ENCODE measurements at places on chromosomes 13 and 19.

DNA sequence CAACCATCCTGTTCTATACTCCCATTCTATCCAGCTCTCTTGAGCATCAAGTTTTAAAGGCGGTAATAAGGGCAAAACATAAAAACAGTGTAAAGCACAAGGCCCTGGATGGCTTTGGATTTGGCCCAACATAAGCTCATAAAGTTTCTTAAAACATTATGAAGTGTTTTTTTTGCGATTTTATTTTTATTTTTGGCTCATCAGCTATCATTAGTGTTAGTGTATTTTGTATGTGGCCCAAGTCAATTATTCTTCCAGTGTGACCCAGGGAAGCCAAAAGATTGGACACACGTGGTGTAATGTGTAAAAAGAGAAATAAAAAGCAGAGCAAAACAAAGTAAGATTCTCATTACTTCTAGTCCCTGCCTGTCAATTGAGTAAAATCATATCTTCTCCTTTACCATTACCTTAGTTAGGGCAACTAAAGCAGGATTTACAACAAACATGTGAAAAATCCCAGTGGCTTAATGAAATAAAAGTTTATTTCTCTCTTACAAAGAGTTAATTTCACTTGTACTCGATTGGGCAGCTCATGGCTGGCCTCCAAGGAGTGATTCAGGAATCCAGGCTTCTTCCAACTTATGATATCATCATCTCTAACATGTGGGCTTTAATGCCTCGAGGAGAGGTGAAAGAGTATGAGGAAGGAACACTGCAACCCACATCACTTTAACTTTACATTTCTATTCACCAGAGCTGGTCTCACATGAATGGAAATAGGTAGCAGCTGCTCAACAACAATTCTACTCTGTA is 725.2 kb upstream of the SLITRK1 start:
- no peak for DNase-seq

DNA sequence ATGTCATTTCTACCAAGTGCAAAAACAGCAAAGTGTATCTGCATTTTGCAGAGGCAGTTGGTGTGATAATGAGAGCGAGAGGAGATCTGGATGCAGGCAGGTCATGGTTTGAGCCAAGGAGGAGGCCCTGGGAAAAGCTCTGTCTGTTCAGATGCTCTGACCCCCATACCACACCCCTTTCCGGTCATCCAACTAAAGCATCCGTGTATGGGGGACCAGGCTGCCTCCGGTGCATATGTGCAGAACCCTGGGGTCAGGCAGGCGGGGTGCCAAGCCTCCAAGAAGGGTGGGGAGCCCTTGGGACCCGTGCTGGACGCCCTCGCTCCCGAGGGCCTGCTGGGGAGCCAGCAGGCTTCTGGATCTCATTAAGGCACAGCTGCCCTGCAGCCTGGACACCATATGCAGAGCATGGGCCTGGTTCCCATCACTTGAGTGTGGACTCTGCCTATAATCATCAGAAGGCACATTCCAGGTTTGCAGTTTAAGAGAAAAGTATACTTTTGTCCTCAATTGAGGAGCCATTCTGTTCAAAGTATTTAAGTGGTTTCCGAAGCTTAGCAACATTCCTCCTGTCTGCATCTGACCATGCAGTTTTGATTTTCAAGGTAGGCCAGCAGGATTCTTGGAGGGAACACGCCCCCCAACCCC is 56.1 kb downstream of the ALOX5AP start:
- no peak for DNase-seq

- DNase-seq, result no peak
Measured at GRCh38 chr13:112053744-112054615, 13.0 kb upstream of the SOX1 start.

DNA sequence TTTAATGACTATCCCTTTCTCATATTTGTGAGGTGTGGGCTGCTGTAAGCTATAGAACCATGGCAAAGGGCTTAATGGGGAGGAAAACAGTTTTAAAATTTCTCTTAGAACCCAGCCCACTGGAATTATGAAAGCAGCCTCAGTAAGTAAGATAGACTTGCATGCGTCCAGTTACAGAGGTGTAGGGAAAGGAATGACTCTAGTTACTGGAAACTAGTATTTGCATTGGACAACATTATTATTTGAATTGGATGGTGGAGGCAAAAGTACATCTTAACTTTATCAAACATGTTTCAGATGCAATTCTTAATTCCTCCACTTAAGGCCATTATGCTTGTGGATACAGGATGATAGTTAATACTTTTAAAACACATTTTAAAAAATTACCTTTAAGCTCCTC is 292.9 kb downstream of the SPRY2 start:
- no peak for DNase-seq

DNA sequence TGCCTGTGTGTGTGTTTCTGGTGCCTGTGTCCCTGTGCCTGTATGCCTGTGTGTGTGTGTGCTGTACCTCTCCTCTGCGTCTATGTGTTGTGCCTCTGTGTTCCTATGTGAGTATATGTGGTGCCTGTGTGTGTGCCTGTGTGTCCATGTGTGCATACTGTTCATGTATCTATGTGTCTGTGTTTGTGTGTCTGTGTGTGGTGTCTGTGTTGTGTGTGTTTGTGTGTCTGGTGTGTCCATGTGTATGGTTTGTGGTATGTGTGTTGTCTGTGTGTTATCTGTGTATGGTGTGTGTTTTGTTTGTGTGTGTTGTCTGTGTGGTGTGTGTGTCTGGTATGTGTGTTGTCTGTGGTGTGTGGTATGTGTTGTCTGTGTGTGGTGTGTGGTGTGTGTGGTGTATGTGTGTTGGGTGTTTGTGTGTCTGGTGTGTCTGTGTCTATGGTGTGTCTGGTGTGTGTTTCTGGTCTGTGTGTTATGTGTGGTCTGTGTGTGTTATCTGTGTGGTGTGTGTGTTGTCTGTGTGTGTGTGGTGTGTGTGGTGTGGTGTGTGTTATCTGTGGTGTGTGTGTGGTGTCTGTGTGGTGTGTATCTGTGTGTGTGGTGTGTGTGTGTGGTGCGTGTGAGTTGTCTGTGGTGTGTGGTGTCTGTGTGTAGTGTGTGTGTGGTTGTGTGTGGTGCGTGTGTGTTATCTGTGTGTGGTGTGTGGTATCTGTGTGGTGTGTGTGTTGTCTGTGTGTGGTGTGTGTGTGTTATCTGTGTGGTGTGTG is 20.4 kb downstream of the HDGFL2 start:
- DNase-seq, result no peak

GRCh38 chr13:98975822-98976261 is 2.0 kb downstream of the DOCK9 start:
- no peak for DNase-seq

DNA sequence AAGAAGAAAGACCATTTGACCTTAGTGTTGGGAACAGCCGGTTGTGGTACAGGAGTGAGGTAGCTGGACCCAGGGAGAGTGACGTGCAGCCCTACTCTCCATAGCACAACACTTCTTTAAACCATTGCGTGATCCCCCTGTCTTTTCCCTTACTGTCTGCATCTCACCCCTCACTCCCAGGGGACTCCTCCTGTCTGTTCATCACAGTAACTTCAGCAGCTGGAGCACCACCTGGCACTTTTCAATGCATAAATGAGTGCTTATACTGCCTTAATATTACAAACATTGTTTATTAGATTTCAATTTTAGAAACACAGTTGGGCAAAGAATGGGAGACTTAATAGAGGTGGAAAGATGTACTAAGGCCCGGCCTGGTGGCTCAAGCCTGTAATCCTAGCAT is 285.5 kb downstream of the UQCRFS1 start:
- no peak for DNase-seq

- DNase-seq, result no peak
Measured at GRCh38 chr13:69565334-69565733, 542.3 kb upstream of the ATXN8OS start.

GRCh38 chr19:48627201-48627864 is 8.0 kb downstream of the SPHK2 start:
- DNase-seq, result peak; percentile 33

DNA sequence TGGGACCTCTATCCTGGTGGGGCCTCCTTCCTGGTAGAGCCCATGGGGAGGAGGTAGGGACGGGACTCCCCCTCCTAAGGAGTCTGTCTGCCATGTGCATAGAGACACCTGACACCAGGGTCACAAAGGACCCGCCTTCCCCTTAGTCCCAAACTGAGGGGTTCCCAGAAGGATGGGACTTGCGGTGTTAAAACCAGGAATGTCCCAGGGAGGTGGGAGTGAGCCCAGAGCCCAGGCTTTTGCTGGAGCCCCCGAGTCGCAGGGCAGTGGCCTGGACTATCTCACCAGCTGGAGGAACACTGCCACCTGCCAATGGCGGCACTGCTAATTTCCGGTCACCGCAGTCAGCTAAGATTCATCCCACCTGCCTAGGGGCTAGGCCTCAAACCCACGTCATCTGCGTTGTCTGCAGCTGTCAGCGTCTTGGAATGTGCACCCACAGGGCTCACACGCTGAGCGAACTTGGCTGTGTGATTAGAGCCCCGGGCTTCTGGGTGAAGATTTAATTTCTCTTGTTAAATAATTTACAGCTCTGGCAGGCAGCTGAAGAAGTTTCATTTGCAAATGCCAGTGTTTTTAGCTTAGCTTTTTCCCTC is 31.9 kb upstream of the ATP11A start:
- DNase-seq, result no peak

- DNase-seq, result no peak
Measured at GRCh38 chr19:18168673-18169381, 4.8 kb upstream of the IFI30 start.

GRCh38 chr13:23554000-23554399 is 16.2 kb upstream of the TNFRSF19 start:
- no peak for DNase-seq

DNA sequence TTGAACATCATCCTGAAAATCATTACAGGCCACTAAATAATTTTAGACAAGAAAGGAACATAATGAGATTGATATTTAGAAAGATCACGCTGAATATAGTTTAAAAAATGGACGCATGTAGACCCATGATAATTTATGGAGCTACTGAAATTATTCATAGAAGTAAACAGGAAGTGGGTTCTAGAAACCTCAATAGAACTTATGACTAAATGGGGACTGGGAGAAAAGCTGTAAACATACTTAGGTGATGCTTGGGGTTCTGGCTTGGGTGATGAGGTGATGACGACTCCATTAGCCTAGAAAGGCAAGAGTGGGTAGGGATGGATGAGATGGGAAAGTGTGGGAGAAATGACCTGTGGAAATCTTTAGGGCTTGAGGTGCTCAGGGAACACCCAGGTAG is 484.0 kb downstream of the MYO16 start:
- no peak for DNase-seq

GRCh38 chr19:35710784-35711723 is 6.7 kb downstream of the ZBTB32 start:
- peak; percentile 70 for DNase-seq

GRCh38 chr19:5743630-5744029 is 23.2 kb downstream of the CATSPERD start:
- DNase-seq, result no peak

- peak; percentile 86 for DNase-seq
Measured at GRCh38 chr19:8252922-8253589, 43.9 kb downstream of the CERS4 start.

- DNase-seq, result no peak
Measured at GRCh38 chr13:38803531-38803930, 116.7 kb downstream of the FREM2 start.

DNA sequence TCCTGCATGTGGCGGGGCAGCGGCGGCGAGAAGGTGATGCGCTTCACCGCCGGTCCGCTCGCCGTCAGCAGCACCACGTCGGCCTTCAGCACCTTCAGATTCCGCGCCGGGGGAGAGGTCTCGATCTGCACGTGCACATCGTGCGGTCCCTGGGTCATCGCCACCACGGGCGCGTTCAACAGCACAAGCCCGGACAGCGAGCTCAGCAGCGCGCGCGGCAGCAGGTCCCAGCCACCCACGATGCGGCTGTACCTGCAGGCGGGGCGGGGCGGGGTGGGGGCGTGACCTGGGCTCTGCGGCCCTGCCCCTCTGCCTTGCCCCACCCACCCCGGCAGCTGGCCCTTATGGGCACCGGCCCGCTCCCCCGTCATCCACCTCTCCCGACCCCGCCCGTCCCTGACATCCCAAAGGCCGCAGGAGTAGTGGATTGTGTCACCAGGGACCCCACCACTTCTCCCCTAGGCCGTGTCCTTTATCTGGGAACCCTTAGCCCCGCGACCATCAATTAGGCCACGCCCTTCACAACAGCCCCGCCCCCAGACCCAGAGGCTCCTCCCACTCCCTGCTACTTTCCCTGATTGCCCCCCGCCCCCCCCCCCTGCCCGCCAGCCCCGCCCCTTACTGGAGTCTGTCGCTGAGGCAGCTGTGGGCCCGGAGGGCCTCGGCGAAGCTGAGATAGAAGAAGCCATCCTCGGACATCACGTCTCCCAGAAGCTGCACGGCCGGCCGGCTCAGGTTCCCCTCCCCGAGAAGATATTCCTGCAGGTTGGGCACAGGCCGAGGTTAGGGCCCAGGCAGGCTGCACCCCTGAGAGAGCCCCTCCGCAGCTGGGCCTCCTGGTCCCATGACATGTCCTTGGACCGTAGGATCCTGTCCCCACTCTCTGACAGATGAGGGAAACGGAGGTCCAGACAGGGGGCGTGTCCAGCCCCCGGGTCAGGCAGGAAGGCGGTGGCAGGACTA is 6.1 kb downstream of the IL4I1 start:
- DNase-seq, result peak; percentile 58

DNA sequence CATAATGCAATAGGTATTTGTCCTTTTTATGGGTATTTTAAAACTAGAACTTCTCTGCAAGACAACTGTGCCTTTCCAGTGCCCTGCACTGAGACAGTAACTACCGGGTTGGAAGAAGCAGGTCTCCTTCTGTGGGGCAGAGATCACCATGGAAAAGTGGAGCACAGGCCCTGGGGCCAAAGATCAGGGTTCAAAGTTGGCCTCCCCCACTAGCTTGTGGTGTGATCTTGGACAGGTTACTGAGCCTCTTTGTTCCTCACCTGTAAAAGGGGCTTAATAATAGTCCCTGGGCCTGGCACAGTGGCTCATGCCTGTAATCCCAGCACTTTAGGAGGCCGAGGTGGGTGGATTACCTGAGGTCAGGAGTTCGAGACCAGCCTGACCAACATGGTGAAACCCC is 68.3 kb downstream of the CEBPG start:
- no peak for DNase-seq

GRCh38 chr19:1014161-1015060 is 6.5 kb downstream of the TMEM259 start:
- no peak for DNase-seq

GRCh38 chr13:43264458-43264857 is 241.1 kb downstream of the DNAJC15 start:
- no peak for DNase-seq
